ENCODE measurements at places on chromosomes 16 and 17.

- peak; percentile 64 for DNase-seq
Observed at GRCh38 chr16:56513972-56514371, 5.9 kb downstream of the BBS2 start.

DNA sequence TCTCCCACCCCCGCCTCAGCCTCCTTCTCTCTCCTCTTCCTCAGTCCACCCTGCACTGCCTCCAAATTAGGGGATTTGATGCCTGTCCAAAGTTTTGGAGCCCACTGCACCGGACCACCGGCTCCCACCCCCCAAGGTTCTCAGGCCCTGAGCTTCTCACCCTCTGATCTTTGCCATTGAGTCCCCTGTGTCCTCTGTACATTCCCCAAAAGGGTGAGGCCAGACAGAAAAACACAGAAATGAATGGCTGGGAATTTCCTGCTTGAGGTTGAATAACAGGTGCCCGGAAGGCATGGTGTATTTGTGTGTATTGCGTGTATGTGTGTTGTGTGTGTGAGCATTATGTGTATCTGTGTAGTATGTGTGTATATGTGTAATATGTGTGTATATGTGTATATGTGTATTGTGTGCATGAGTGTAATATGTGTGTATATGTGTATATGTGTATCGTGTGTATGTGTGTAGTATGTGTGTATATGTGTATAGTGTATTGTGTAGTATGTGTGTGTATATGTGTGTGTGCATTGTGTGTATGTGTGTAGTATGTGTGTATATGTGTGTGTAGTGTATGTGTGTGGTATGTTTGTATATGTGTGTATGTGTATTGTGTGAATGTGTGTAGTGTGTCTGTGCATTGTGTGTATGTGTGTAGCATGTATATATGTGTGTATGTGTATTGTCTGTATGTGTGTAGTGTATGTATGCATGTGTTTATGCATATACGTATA, 16.0 kb upstream of the CCL17 start:
- peak; percentile 7 for DNase-seq

DNA sequence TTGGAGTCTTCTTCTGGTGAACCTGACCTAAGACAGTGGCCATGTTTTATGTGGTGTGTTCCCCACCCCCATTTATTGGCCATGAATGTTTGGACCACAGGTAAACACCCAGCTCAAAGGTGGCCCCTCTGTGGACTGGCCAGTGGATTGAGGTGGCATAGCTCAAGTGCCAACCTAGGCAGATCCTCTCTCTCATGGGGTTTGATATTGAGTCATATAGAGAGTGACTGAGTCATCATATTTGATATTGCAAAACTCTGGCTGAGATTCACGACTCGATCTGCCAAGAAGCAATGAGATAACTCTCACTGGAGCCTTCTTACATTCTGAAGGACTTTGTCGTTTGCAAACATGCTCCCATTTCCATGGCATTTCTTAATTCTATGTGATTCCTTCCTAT, 10.5 kb upstream of the TEKT3 start:
- peak; percentile 97 for DNase-seq

DNA sequence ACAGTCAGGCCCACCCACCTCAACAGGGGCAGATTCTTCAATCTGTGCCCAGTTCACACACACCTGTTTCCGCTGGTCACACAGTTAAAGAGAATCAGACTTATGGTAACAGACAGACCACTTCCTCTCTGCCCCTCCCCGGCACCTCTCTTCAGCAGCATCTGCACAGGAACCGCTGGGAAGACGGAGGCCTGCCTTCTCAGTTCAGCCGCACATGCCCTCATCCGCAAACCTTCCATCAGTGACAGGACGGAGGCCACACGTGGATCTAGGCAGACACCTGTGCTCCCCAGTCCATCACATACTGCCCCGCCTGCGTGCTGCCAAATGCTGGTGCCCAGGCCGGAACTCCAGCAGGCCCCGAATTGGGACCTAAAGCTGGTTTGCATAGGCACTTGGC, 10.3 kb downstream of the PHB1 start:
- DNase-seq, result no peak

DNA sequence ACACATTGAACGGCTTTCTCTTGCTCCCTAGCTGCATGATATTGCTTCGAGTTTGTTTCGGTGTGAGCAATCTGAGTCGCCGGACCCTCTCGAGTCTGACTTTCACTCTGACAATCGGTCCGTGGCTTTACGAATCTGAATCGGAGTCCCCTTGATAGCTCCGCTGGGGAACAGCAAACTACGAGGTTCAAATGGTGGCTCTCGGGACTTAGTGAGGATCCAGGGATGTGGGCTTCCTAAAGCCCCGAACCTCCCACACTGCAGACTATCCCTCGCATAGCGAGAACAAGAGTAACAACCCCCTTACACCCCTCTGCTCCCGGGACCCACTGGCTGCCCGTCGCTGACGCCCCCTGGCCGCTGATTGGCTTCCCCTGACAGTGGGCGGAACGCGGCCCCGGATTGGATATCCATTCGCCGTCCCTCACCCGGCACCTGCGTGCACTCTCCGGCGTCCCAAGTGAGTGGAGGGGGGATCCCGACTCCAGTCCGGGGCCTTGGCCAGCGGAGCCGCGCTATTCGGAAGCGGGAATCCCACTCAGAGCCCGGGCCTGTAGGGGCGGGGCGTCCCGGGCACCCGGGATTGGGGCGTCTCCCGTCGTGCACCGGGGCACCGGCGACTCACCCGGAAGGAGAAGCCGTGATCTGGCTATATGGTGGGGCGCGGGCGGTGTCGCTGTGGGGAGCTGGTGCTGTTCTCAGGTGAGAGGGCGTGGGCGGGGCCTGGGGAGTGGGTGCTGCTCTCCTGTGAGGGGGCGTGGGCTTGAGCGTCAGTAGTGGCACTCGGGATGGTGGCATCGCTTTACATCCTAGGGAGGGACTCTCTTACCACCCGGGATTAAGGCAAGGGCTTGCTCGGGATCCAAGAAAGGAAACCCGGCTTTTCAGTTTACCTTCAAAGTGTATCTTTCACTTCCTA, at the start of gene SNX11:
Gene SNX11, plus strand, starts transcription at position 630 of the 919 bp plus-strand sequence. CDS start 4,278 bp downstream, outside the sequence.
- peak; percentile 90 for DNase-seq

- no peak for DNase-seq
Observed at GRCh38 chr16:64507240-64508024, 614.4 kb downstream of the CDH11 start.

DNA sequence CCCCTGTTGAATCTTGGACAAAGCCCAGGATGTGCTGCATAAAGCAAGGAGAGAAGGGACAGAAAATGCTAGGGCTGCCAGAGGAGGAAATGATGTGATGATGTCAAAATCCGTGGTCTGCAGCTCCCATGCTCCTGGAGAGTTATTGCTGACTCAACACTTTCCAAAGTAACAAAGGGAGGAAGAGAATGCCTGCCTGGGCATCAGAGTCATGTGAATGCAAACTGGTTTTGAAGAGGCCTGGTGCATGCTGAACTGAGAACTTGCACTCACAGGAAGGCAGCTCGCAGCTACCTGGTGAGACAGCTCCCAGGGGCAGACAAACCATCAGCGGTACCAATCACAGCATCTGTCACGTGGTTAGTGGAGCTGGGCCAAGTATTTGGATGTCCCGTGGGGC, 2.8 kb downstream of the MARVELD3 start:
- DNase-seq, result peak; percentile 30

DNA sequence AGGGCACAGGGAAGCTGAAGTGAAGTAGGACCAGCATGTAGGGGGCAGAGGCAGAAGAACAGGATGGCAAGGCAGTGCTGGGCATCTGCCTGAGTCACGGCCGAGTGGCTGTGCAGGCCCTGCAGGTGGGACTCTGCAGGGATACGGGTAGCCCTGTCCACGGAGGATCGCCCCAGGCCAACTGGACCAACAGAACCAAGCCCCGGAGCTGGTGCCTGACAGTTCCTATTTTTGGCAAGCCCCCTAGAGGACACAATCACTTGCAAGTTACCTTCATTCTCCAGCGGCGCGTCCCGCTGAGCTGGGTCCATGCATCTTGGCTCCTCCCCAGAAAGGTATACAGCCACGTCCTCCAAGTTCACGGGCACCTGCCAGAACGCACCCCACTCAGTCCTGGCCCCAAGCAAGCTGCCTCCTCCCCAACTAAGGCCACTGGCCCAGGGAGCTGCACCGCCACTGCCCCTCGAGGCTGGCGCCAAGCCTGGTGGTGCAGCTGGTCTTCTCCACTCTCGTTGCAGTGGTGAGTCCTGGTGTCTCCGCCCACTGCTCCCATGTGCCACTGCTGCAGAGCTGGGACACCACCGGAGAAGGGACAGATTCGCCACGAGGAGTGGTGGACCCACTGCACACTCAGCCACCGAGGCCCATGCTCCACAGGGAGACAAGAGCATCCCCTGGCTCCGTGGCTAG, 6.6 kb downstream of the ZNF500 start:
- DNase-seq, result no peak

- no peak for DNase-seq
Observed at GRCh38 chr17:77111934-77112296, 28.9 kb upstream of the SEC14L1 start.

DNA sequence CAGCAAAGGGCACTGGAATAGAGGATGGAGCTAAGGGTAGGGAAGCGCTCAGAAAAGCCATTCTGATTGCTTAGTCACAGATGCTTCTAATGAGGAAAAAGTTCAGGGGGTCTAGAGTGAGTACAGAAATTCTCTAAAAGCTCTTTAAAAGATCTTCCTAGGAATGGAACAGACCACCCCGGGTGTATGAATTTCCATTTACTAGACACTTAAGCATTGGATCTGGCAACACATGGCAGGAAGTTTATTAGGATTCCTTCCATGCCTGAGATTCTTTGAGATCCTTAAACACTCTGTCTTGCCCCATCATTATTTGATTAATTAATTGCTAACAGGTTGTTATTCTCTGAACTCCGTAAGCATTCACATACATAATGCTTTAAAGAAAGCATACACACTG, 8.5 kb downstream of the KRTAP9-7 start:
- DNase-seq, result no peak

DNA sequence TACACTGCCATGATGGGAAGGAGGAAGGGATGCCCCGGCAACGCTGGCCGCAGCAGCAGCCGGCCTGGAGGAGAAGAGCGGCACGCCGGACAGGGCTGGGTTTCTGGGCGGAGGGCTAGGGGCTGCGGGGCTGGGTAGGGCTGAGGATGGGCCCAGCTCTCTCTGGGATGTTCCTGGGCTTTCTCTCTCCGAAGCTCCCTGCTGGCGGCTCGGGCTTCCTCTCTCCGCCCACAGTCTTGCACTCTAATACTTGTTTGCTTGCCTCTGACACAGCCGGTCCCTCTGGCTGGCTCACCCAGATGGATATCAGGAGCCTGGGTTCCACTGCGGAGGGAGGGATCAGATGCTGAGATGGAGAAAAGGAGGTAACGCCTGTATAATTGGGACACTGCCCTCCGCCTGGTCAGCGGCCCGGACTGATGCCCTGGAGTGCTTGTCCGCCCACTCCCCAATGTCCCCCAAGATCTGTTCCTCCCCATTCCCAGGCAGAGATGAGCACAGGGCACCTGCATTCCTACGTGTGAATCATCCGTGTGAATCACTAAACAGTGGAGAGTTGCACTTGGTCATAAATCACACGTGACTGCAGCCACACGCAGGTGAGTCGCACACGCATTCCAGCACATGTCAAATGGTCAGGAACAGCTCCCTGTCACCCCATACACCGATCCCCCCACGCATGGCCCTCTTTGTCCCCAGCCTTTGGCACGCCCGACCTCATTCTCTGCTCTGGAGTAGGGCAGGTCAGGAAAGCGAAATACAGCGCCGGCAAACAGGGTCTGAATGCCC, at the start of gene ALOXE3:
Gene ALOXE3, minus strand, starts transcription at position 535 of the 789 bp plus-strand sequence. Its CDS starts 524 bp downstream, at position 11.
- peak; percentile 90 for DNase-seq

DNA sequence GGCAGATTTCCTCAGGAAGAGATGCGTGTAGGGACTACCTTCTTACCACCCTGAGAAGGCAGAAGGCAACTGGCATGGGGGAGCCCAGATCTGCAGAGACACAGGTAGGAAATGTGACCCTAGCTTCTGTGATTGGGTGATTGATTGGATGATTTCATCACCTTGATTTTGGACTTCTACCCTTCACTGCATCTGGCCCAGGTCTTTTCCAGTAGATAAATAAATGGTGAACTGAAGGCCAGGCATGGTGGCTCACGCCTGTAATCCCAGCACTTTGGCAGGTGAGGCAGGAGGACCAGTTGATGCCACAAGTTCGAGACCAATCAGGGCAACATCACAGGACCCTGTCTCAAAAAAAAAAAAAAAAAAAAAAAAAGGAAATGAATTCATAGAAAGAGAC, 14.7 kb upstream of the SMURF2 start:
- DNase-seq, result no peak

- no peak for DNase-seq
Observed at GRCh38 chr16:81639348-81639747, 139.7 kb upstream of the PLCG2 start.

DNA sequence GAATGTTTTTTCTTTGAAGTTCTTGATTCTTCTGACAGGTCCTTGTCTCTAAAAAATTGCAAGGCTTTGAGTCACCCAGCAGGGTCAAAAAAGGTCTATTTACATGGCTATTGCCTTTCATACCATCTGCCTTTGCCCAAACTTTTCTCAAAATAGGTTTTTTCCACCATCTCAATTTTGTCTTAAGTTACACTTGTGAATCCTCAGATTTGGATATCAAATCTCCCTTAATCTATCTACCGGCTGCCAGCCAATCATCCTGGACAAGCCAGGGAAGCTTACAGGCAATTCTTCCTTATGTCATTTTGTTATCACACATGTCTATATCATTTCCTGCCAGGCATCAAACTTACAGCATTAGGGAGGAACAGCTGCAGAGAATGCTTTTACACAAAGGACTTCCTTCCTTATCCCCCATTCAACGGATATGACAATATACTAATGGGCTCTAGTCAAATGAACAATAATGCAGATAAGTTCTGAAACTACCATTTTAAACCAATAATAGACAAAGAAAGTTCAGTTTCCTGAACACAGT, 104.1 kb upstream of the CORO6 start:
- peak; percentile 40 for DNase-seq

DNA sequence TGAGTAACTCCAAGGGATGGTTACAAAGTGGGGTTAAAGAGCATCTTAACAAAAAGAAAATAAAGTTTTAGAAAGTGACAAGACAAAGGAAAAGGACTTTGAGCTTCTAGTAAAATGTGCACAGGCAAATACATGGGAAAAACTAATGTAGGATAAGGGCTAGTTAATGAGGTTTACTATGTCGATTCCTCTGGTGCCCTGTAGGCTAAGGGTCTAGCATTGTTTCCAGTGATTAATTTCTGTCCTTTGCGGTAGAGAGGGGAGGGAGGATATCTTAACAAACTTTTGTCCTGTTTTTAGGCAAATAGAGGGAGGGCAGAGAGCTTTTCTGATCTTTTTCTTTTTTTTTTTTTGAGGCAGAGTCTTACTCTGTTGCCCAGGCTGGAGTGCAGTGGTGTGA, 96.6 kb upstream of the SIAH1 start:
- DNase-seq, result no peak

DNA sequence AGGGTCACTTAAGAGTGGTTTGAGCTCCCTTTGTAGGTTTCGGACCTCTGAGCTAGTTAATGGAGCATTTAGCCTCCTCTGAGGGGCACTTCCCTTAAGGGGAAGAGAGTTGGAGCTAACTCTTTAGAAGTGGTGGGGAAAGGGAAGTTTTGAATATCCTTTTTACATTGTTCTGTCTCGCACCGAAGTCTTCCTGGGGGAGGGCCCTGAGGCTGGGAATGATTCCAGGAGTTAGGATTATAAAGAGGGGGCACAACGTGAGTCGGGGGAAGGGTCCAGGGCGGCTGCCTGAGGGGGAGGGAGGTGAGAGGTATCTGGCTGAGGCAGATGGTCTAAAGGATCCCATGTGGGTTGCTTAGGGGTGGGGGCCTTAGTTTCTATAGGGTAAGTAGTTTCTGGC, 32.3 kb downstream of the SEC14L1 start:
- no peak for DNase-seq

- no peak for DNase-seq
Observed at GRCh38 chr16:24347556-24347955, 91.4 kb downstream of the CACNG3 start.

- DNase-seq, result no peak
Observed at GRCh38 chr16:24736758-24737157, 7.3 kb downstream of the TNRC6A start.

- DNase-seq, result peak; percentile 70
Observed at GRCh38 chr17:7260651-7261378, 1.5 kb downstream of the CLDN7 start.

All from PC-3 (cell line).